ENCODE measurements at places on chromosomes 7 and 10.

GRCh38 chr7:92260248-92260781 is 14.5 kb downstream of the ANKIB1 start:
- DNase-seq: no peak

GRCh38 chr10:44010873-44011602 is 362.4 kb upstream of the ZNF32 start:
- DNase-seq: no peak

GRCh38 chr7:12567015-12567414 is 3.5 kb upstream of the SCIN start:
- DNase-seq: no peak

DNA sequence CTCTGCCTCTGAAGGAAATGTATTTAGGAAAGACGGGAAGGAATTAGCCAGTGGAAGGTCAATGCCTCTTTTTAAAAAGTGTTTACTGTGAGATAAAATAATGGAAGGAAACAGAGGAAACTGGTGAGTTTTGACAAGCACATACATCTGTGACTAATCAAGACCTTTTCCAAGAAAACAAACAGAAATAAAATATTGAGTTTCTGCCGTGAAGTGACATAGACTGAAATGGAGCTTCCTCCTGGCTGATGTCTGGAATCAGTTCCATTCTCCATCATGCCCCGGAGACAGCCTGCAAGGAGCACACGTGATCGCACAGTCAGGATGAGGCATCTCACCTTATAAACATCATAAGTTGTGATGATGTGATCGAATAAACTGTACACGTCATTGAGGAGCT is 30.7 kb downstream of the TECTB start:
- DNase-seq: no peak

DNA sequence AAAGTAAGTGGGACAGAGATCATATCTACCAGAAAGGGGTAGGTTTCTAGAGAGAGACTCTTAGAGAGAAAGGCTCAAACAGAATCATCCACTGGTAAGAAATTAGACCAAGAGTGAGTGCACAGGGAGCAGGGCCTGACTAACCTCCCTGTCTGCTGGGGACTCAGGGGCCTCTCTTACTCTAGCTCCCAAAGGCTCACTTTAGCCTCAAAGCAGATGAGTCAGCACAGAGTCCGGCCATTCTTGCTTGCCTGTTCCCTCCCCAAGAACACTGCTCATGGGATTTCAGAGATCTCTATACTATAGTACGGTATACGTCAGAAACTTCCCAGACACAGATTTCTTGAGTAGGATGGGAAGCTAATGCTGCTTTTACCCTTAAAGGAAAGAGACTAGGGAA is 32.7 kb downstream of the RBM28 start:
- DNase-seq: no peak

DNA sequence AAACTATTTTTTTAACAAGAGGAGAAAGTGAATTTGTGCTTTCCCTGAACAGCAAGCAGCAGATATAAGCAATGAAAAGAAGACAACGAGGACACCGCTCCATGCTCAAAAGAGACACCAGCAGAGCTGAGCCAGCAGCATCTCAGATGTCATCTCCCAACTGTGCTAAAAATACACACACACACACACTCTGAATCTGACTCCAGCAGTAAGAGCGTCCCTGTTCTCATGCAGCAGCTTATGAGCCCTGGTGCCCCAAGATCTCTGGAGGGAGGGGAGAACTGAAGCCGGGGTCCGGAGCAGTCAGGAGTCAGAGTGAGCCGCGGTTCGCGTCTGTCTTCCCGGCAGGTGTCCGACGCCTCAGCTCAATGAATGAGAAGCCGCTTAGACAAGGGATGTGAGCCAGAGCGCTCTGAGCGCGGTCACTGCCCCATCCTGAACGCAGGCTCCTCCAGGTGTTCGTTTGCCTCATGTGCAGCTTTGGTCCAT is 49.2 kb downstream of the SVIL start:
- no peak for DNase-seq

DNA sequence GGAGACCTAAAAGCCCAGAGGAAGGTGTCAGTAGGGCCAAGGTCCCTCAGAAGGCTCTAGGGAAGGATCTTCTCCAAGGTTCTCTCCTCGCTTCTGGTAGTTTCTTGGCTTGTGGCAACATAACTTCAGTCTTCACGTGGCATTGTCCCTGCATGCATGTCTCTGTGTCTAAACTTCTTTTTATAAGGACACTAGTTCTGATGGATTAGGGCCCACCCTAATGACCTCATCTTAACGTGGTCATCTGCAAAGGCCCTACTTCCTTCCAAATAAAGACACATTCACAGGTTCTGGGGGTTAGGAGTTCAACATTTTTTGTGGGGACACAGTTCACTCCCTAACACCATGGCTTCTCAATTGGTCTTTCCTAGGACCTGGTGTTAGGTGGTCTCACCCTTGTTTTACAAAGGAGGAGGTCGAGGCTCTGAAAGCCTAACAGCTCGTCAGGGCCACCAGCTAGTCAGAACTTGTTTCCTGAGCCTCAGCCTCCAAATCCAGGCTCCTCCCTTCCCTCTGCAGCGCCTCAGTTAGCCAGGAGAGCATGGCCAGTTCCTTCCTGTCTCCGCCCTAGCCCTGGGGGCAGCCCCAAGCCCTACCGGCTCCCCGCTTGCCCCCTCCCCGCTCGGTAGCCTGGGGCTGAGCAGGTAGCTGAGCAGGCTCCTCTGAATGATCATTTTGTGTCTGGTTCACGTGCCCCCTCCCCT is 109.7 kb upstream of the PPIF start:
- DNase-seq: no peak

DNA sequence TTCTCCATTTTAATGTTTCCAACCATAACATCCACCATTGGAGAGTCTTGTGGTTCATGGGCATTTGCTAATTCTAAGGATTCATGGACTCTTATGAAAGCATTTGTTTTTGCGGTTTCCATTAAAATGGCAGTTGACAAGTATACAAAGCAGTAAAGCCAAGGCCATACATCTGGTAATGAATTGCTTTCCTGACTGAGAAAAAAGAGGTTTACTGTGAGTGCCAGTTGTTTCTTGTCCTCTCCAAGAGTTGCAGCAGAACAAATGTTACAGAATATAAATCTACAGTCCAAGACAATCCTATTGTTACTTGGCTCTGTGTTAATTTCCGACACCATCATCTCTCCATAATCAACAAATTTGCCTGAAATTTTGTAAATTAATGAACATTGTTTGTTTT is 261.3 kb downstream of the SORCS1 start:
- DNase-seq: no peak

DNA sequence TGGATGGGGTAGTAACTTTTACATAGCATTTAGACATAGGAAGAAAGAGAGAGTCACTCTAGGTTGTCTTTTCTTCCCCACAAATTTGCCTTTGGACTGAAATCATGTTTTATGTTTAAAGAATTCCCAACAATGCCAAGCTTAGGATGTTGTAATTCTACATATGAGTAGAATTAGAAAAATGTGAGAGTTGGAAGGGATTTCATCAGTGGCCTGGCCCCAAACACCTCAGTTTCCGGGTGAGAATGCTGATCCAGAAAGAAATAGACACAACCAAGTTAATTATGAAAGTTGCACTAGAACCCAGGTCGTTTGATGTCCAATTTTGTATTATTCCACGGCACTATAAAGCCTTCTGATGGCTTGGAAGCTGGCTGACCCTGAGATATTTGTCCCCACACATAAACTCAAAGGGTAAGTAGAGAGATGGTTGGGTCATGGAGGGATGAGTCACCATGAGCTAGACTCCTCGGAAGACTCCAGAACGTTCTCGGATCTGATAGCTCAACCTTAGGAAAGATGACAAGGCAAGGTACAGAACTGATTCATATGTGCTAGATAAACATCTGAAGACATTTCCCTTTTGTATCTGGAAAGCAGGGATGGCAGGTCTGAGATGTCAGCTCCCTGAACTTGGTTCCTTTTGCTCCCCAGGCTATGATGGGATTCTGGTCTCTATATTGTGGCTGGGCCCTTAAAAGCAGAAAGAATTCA is 48.8 kb upstream of the SLC35B4 start:
- DNase-seq: no peak

- no peak for DNase-seq
These were observed 39.0 kb downstream of the POR start for GRCh38 chr7:75953931-75954330.

GRCh38 chr10:124415210-124415609 is 3.5 kb downstream of the OAT start:
- no peak for DNase-seq

GRCh38 chr7:16921644-16922257 is 40.0 kb upstream of the AGR3 start:
- no peak for DNase-seq

GRCh38 chr7:16404636-16405035 is 16.7 kb downstream of the CRPPA start:
- DNase-seq: no peak

DNA sequence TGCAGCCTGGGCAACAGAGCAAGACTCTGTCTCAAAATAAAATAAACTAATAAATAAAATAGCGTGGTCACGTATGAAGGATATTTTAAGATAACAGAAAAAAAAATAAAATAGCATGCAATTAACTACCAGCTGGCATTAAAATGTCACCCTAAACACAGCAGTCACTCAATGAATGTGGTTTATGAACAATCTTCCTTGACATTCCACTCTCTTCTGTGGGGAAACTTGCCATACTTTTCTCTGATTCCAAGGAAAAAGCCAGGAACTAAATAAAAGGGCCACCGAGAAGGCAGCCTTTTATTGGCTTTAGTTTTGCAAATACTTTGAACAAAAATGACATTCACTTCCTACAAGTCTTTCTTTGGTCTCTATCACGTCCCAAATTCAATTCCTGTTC is 266.6 kb downstream of the PARD3 start:
- DNase-seq: no peak

DNA sequence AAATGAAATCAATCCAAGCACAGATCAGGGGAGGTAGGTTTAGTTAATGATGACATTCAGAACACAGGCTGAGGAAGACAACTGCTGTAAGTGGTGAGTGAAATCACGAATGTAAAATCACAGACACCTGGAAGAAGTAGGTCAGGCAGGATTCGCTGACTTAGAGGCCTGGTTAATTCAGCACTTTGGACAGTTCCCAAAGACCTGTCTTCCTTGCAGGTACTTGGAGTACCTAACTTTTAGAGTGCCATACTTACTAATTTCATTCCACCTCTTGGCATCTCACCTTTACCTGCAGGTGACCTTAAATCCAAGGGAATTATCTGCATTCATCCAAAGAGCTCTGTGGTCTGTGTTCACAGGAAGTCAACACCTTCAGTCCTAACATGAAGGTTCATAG is 822.3 kb downstream of the PHTF2 start:
- no peak for DNase-seq

- DNase-seq: no peak
These were observed 33.8 kb upstream of the ZFAND2A start for GRCh38 chr7:1193593-1194424.

- no peak for DNase-seq
These were observed 644 bp upstream of the ABI1 start for GRCh38 chr10:26861205-26861998.

- no peak for DNase-seq
These were observed 17.0 kb downstream of the ATE1 start for GRCh38 chr10:121910673-121911420.

GRCh38 chr7:100639995-100640516 is 1.3 kb downstream of the TFR2 start:
- no peak for DNase-seq

DNA sequence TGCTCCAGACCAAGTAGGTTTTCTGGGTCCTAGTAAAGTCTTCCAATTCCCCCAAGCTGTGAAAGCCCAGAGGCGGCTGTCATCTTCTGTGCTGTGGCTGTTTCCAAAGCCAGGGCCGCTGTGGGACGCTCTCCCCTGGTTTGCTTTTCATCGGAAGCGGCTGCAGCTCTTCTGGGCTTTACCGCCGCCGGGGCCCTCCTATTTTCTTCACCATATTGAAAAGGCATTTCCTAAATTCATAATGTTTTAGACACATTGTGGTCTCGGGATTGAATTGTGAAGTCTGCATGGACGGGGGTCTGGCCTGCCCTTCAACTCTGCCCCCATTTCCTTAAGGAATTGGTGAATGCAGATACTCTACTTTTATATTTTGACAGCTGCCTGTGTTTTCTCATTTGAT is 551.4 kb upstream of the MGMT start:
- DNase-seq: no peak

GRCh38 chr7:491292-491957 is 28.2 kb downstream of the PDGFA start:
- no peak for DNase-seq

- no peak for DNase-seq
These were observed 812 bp downstream of the DOCK1 start for GRCh38 chr10:126905776-126906703.

GRCh38 chr7:154864523-154864891 is 138.4 kb downstream of the PAXIP1 start:
- DNase-seq: no peak

DNA sequence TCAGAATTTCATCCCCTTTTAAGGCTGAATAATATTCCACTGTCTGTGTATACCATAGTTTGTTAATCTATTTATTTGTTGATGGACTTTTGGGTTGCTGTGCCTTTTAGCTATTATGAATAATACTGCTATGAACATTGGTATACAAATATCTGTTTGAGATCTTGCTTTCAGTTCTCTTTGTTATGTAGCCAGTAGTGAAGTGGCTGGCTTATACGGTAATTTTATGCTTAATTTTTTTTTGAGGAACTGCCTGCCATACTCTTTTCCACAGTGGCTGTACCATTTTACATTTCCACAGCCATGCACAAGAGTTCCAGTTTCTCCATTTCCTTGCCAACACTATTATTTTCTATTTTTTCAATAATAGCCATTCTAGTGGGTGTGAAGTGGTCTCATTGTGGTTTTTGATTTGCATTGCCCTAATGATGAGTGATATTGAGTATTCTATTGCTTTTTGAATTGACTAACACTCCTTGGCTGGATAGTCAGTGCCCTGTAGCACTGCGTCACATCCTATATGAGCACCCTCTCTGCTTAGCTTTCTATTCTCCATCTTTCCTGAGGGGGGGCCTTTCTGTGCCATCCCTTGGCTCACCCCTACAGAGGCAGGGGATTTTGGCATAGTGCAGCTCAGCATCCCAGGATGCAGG is 29.4 kb upstream of the RAPGEF5 start:
- DNase-seq: no peak

- DNase-seq: no peak
These were observed 30.0 kb downstream of the STK17A start for GRCh38 chr7:43612599-43613589.

DNA sequence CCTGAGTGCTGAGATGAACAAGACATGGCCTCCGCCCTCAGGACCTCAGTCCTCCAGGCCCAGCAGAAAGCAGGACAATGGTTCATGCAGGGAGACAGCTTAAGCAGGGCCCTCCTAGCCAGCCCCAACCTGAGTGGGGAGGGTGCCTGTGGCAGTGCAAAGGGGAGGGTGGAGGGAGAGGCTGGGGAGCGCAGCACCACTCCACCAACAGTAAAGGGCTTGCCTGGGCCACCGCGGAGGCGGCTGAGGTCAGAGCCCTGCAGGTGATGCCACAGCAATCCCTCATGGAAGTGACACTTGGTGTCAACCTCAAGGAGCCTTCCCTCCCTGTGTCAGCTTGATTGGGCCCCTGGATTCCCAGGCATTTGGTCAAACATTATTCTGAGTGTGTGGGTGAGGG is 89.0 kb upstream of the TCERG1L start:
- DNase-seq: no peak

- no peak for DNase-seq
These were observed 36.0 kb downstream of the TRUB1 start for GRCh38 chr10:114973997-114974396.

- no peak for DNase-seq
These were observed 203.6 kb upstream of the NPSR1 start for GRCh38 chr7:34454381-34454780.

Measured in T-helper 9 cell (primary cell).